ENCODE measurements at places on chromosomes 13 and 19. TPM values are rescaled to one million over a fixed set of nuclear protein-coding genes. Genes with fewer than 3 reads are reported as not detected.
A peak's percentile ranks its signal among the peaks of the same experiment; 100 is the strongest.

Gene ONECUT3
- total RNA-seq, result not detected

Gene PTH2
- total RNA-seq, result not detected

Gene KCNN1
- 0.14 TPM for total RNA-seq

DNA sequence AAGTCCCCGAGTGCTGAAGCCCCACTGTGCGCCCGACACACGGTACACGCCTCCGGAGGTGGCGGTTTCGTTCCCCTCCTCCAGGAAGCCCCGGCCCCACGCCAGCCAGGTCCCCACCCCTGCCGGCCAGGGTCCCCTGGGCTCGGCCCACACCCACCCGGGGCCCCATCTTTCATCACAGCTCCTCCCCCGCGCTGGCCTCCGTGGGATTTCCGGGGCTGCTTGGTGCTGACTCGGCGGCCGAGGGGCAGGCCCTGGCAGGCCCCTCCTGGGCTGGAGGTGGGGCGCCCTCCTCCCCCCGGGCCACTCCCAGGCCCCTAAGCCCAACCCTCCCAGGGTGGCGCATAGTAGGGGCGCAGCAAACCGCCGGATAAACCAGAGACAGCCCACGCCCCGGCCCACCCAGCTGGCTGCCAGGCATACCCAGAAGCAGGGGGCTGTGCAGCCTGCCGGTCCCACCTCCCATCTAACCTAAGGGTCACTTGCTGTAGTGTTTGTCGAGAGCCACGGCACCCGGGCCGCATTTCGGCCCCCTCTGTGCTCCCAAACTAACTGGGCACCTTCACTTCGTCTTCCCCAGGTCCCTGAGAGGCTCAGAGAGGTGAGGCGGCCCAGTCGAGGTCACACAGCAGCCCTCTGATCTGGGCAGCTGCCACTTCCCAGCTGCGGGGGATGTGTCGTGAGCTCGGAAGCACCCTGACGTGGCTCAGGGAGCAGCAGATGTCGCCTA lies 6.6 kb downstream of the ZBTB7A start:
- peak; percentile 40 for DNase-seq

DNA sequence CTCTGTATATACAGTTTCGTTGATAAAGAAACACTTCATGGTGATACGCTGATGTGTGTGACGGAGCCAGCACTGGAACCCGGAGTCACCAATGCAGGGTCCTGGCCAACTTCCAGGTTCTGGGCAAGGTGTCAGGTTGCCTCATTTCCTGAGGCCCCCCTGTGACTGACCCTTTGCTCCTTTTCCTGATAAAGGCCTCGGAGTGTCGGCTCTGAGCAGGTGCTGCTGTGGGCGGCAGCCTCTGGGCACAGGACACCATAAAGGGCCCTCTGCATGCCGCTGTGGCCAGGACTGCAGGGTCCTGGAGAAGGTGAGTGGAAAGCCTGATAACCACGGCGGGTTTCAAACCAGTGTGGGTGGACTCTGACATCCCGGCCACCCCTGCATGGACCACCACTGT lies 17.3 kb upstream of the MYDGF start:
- DNase-seq, result no peak

GRCh38 chr13:99264051-99264450 lies 5.9 kb upstream of the GPR18 start:
- no peak for DNase-seq

GRCh38 chr19:10830931-10831779 lies 4.9 kb downstream of the TMED1 start:
- no peak for DNase-seq

DNA sequence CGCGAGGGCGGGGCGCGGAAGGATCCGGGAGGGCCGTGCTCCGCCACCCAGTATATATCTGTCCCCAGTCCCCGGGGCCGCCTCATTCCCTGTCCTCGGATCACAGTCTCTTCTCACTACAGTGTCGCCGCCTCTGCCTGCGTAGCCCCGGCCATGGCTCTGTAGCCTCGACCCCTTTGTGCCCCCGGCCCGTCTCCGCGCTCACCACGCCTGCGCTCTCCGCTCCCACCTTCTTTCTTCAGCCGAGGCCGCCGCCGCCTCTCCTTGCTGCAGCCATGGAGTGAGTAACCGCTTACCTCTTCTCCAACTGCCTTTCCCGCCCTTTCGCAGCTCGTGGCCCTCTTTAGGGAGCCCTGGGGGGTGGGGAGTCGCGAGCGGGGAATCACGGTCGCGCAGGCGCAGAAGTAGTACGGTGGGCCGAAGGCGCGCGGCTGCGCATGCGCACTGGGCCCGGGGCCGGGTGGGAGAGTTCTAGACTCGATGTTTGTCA lies at the start of the genes ATF5 and NUP62:
ATF5 (plus strand) TSS at position 85 of the 490 bp plus-strand sequence. CDS start 1,646 bp downstream, outside the sequence.
NUP62 (minus strand) TSS at position 384 of the 490 bp plus-strand sequence. CDS start 19,697 bp downstream, outside the sequence.
- peak; percentile 93 for DNase-seq

GRCh38 chr19:33689138-33689746 lies 67.5 kb downstream of the CHST8 start:
- no peak for DNase-seq

DNA sequence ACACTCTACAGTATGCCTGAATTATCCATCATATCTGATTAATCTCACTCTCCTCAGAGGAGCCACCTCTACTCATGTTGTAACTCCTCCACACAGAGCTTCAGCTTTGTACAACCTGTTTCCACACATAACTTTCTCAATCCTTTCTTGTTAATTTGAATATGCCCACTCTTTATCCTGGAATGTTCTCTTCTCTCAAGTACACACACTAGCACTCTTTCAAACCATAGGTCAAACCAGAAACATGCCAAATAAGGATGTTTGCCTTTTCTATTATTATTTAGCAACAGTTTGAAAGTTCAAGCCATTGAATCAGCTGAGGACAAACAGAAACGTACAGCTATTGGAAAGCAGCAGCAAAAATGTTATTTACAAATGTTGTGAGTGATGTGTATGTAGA lies 110.3 kb downstream of the MIPEP start:
- no peak for DNase-seq

Gene STARD13
- 9.0 TPM for total RNA-seq

Gene CERS1
- total RNA-seq, result 5.3 TPM

Gene FLT1
- total RNA-seq, result 7.5 TPM

- DNase-seq, result no peak
Measured at GRCh38 chr13:44307255-44307654, 66.4 kb upstream of the SERP2 start.

DNA sequence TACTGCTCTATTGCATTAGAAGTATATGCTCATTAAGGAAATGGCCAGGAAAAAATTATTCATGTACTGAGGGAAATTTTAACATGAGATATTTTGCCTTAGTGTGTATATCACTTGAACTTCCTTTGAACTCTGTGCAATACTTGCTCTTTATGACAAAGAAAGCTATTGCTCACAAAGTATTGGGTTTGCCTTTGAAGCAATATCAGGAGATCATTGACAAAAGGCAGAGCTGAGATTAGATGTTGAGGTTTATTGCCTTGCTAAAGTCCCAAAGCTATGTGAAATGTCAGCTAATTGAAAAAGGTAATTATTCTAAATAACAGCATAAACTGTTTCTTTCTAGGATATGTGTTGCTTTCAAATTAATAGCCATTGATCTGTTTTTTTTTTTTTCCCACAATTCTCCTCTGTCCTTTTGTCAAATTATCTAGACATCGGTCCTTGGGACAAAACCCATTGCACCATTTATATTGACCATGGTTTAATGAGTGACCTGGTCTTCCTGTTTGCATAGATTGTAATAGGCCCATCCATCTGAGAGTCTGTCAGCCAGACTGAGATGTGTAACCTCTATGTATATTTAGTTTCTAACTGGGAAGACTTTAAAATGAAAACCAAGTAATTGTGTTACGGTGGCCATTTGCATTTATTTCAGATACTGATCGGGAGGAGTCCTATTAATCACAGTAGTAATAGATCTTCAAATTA lies 752.7 kb upstream of the GPC6 start:
- DNase-seq, result no peak

Gene TINCR
- 0.50 TPM for total RNA-seq

Gene GARIN5A
- total RNA-seq, result not detected

GRCh38 chr19:33005440-33005839 lies 33.4 kb downstream of the FAAP24 start:
- no peak for DNase-seq

Gene NKPD1
- total RNA-seq, result not detected

DNA sequence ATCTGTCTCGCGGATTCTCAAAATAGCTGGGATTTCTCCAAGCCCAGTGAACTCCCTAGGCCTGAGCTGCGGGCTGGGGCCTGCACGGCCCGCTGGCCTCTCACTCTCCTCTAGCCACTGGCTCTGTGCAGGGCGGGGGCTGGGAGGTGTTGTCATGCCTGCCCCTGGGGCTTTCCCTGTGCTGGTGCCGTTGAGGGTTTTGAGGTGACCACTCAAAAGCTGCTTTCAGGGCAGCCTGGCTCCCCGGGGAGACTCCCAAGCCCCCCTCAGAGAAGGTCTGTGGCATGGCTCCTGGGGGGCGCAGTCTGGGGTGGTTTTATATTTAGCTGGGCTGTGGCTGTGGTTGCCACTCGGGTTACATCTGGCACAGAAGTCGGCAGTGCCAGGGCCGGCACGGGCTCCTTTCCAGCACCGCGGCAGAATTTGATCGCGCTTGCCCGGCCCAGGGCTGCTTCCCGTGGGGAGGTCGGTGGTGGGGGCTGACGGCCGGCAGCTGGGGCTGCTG lies 10.0 kb downstream of the NDUFB7 start:
- DNase-seq, result peak; percentile 58

- DNase-seq, result no peak
Measured at GRCh38 chr19:1836458-1837221, 11.6 kb downstream of the REXO1 start.

Data from A172 (cell line).